ENCODE measurements at places on chromosomes 2 and 18.

GRCh38 chr2:63875131-63875527, 33.4 kb downstream of the UGP2 start:
- no peak for DNase-seq

GRCh38 chr18:55996717-55997116, 408.7 kb upstream of the TCF4 start:
- DNase-seq = no peak

GRCh38 chr2:9820020-9820973, 23.0 kb upstream of the TAF1B start:
- DNase-seq = no peak

GRCh38 chr2:182048088-182048487, 62.4 kb downstream of the PPP1R1C start:
- no peak for DNase-seq

GRCh38 chr2:3034856-3035255, 342.8 kb downstream of the EIPR1 start:
- DNase-seq = no peak

DNA sequence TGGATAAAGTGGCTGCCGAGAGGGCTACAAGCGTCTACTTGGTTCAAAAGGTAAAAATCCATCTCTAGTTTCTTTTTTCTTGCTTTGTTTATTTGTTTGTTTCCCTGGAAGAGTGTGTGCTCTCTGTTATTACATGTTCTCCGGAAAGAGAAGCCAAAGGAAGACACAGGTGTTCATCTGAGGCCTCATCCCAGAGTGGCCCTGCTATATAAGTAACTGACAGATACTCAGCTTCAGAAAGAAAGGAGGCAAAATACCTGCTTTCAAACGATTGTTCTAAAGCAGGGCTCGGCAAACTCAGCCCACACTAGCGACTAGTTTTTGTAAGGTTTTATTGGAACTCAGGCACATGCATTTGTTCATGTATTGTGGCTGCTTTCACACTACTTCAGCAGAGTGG, 140.0 kb upstream of the ALPP start:
- no peak for DNase-seq

DNA sequence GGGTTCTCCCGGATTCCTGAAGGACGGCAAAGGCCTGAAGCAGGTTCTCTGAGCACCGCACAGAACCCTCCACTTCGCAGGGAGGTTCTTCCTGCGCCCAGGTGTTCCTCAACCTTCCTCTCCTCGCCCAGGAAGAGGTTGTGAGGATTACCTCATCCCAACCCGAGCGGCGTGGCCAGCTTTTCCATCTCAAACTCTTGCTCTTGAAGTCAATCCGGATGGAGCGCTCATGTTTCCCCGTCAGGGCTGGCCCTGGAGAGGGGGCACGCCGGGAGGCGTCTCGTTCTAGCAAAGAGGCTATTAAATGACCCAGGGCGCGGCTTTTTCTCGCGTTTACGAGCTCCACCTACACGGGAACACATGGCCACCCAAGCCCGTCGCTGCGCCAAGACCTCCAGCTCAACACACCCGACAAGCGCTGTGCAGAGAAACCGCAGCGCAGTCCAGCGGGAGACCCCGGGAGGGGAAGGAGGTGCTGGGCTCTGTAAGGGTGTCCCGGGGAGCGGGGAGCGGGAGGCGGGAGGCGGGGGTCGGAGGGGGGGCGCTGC, 540 bp upstream of the RAB10 start:
- peak; percentile 83 for DNase-seq

DNA sequence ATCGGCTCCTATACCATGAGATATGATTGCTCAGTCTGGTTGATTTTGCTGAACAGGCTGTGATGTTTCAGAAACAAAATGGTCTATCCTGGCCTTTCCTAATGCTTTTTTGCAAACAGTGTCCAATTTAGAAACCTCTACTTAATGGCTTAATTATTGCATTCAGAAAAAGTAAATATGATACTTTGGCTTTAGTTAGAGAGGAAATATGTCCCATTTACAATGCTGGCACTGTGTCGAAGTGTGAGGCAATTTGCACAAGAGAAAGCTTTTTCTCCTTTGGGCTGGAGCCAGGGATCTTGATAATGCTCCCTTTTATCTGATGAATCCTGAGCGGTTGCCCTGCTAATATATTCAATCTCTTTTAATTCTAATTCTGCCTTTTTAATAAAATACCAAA, 418.9 kb downstream of the EPHA4 start:
- peak; percentile 1 for DNase-seq

Data from nucleus accumbens (tissue), 56 donors.